BE2C (cell line): ENCODE measurements at places on chromosomes 13 and 19.

- no peak for DNase-seq
These were observed 710.4 kb downstream of the EFNB2 start for GRCh38 chr13:105825071-105825470.

DNA sequence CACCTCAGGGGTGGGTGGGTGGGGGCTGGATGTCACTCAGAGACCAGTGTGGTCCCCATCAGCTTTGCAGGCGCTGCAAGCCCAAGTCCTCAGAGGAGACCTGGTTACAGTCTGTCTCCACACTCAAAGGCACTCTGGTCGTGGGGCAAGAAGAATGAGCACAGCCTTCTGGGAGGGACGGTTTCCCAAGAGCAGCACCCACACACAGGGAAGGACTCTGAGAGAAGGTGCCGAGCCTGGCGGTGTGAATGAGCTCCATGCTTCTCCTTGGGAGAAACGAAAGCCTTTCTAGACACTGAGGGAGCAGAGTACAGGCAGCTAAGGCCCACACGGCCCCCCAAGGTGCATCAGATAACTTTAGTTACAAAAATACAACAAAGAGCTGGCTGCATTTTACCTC, 473.6 kb downstream of the FOXO1 start:
- no peak for DNase-seq

DNA sequence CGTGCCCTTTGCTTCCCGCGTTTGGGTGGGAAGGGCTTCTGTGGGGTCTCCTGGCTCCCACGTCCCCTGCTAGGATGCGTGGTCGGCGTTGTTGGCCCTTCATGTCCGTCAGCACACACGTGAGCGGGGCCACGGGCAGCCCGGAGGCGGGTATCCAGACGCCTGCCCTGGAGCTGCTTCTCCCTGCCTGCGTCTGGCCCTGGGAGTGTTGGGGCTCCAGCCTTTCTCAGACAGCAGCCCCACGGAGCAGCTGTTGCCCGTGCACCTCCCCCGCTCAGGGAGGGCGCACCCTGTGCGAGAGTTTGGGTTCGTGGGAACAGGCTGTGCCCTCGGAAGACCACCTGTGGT, 14.5 kb downstream of the DAZAP1 start:
- DNase-seq, result no peak

GRCh38 chr13:73058432-73058735, 421 bp upstream of the KLF5 start:
- DNase-seq, result no peak

DNA sequence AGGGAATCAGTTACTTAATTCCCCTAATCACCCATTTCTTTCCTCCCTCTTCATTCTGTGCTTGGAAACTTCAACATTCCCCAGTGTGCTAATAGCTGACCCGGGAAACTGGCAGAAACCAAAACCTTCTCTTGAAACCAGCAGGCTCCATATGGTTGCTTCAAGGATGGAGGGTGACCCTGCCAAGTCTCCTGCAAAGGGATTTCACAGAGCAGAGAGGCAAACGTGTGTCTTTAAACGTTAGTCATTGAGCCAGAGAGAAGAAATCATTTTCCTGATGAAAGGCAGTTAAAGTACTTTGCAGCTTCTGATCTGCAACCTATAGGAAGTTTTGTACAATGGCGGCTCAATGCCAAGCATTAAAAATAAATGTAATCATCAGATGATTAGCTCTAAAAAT, 220.9 kb downstream of the POU4F1 start:
- no peak for DNase-seq

DNA sequence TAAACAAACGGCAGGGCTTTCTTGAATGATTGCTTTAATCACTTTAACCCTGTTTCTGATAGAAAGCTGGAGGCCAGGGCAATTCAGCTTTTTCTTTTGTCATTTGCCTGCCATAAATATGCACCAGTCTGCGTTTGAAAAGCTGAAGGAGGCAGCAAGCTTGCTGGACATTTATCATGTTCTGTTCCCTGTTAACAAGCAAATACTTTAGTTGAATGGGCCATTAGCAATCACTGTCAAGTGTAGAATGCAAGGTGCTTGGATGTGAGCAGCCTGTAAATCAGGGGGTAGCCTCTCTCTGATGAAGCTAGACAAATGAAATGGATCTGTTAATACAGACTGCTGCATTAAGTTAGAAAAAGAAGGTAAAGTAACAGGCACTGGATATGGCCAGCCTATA, 7.6 kb downstream of the EFNB2 start:
- DNase-seq, result no peak

GRCh38 chr13:86710896-86711295, 911.7 kb upstream of the SLITRK6 start:
- DNase-seq, result no peak

GRCh38 chr13:79867254-79867653, 386.3 kb downstream of the NDFIP2 start:
- no peak for DNase-seq

GRCh38 chr13:98959786-98960605, 17.9 kb downstream of the DOCK9 start:
- DNase-seq, result no peak

DNA sequence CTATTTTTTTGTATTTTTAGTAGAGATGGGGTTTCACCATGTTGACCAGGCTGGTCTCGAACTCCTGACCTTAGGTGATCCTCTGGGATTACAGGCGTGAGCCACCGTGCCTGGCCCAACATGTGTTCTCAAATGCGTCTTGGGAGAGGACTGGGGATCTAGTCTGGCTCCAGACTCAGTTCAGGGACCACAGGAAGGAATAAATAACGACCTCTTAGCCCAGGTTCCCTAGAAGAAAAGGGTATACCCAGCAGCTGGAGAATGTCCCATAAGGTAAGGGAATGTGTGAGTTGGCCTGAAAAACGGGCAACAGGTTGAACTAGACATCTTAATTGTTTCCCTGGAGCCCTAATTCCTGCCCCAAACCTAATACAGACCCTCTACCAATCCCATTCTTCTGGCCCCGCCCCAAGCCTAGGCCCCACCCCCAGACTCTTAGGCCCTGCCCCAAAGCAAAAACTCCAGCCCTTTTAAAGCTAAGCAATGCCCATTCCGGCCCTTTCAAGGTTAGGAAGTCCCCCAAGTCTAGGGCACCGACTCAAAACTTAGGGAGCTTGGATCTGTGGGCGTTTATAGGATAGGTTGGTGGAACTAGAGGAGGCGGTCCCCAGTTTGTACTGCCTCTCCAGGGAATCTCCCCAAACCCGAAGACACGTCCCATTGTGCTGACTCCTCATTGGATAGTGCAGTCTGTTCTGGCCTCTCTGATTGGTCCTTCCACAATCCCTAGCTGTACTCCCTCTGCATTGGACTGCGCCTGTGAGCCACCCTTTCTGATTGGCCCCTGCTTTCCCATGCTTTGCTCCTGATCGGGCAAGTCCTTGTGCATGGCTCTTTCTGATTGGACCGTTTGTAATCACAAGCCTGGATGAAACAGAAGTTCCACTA, 5.4 kb upstream of the LRFN1 start:
- peak; percentile 49 for DNase-seq

DNA sequence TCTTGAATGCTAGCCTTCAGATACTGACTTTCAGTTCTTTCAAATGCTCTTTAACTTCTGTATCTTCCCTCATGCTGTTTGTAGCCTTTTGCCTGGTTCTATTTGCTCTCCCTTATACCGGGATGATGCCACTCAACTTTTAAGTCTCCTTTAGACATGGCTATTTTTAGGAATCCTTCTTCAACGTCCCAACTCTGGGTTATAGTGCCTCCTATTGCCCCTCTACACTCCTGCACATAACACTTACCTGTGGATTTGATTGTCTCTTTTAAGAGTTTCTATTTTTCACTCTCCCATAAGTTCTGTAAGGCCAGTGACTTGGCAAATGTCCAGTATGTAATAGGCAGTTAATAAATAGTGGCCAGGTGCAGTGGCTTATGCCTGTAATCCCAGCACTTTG, 343.0 kb downstream of the KLF5 start:
- no peak for DNase-seq

- DNase-seq, result no peak
These were observed 5.1 kb downstream of the ZNF784 start for GRCh38 chr19:55619286-55619685.

DNA sequence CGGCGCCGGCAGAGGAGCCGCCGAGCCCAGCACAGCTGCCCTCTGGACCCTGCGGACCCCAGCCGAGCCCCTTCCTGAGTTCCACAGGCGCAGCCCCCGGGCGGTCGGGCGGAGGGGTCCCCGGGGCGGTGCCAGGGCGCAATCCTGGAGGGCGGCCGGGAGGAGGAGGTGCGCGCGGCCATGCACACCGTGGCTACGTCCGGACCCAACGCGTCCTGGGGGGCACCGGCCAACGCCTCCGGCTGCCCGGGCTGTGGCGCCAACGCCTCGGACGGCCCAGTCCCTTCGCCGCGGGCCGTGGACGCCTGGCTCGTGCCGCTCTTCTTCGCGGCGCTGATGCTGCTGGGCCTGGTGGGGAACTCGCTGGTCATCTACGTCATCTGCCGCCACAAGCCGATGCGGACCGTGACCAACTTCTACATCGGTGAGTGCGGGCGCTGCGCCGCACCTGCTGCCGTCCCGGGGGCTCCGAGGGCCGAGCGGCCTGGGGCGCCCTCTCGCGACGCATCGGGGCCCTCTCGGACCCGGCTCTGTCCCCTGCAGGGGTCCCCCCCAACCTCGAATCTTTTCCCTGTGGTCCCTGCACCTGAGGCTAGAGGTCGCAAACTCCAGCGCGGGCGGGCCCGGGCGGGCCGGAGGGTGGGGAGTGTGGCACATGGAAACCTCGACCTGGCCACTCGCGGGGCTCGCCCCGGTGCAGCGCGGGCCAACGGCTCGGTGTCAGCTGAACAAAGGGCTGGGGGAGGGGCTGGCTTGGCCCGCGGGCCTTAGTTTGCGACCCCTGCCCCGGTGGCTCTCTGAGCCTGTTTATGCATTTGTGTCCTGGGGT, at the start of gene KISS1R:
TSS of gene KISS1R (plus strand) at position 11 of the 829 bp plus-strand sequence. CDS start at position 181, 170 bp downstream.
- DNase-seq, result peak; percentile 65

GRCh38 chr13:36030670-36031331, 100.4 kb downstream of the DCLK1 start:
- DNase-seq, result peak; percentile 72

DNA sequence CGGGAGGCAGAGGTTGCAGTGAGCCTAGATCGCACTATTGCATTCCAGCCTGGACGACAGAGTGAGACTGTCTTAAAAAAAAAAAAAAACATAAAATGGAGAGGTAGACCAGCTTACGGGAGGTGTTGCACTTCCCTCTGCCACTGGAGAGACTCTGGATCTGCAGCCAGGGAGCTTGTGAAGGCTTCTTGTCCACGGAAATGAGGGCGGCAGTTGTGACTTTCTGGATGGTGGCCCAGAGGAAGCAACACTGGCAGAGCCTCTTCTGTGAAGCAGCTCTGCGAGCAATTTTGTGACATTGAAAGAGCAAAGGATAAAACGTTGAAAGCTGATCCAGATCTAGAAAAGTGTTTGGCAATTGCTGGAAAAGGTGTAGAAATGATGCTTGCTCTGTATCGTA, 10.4 kb downstream of the SPINT2 start:
- no peak for DNase-seq

DNA sequence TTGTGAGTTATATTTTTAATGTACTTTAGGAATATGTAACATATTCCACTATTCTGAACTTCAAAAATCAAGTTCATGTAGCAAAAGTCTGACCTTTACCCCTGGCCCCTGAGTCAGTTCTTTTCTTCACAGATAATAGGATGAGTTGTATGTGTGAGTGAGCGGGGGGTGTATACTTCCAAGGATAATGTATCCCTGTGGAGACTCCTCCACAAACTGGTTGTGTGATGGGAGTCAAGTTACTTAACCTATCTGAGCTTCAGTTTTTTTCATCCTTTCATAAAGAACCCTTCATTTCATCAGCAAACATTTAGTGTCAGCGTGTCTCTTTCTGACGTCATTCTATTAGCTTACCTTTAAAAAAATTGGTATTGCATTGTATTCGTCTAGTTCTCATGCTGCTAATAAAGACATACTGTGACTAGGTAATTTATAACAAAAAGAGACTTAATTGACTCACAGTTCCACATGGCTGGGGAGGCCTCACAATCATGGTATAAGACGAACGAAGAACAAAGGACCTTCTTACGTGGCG, 288.1 kb upstream of the GPC6 start:
- no peak for DNase-seq
